Fibroblast of skin of right quadriceps (primary cell): ENCODE measurements at places on chromosomes 13 and 19.

GRCh38 chr19:18611327-18612050 lies 1.2 kb upstream of the TMEM59L start:
- DNase-seq = no peak

DNA sequence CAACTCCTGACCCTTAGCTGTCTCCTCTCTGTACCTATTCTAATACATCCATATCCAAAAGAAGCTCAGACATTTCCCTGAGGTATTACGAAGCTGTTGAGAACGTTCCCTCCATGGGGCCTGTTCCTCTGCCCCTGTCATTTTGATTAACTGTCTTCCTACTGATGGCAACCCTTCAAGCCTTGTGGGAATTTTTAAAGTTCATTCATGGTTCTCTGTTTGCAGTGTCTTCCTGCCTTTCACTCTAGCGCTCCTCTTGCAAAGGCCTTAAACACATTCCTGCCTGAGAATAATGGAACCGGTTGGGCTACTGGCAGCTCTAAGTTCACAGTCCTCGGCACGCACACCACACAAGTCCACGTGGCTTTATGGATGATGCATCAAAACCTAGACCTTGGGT lies 66.1 kb downstream of the LHFPL6 start:
- DNase-seq = peak; percentile 55

GRCh38 chr13:35894636-35895035 lies 236.5 kb downstream of the DCLK1 start:
- DNase-seq = no peak

DNA sequence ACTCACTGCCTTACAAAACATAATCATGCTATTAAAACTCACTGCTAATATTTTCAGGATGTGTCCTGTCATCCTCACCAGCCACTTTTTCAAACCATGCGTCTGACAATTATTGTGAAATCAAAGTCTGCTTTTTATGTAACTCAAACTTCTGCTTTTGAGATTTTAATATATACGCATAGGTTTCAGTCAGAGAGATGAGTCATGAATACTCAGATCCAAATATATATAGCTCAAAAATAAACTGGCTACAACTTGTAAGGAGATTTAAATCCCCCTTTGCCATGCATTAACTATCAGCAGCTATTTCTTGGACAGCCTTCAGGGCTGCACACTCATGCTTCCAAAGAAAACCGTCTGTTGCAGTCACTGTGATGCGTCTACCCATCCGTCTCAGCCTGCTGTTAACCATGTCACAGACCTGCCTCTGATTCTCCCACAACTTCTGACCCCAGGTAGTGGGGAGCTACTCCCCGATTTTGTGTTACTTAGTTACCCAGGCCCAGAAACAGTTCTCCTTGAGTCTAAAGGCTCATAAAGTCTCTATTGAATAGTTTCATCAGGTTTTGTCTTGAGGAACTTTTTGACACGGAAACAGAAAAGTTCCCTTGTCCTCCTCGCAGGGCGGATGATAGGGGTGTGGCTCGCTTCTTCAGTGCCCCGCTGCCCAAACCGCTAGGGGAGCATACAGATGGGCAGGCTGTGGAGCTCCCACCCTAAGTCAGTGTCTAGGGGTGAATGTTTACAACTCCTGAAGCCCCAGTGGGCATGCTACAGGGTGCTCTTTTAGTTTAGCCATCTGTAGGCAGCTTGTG lies 33.8 kb upstream of the SGCG start:
- peak; percentile 57 for DNase-seq

- peak; percentile 58 for DNase-seq
Measured at GRCh38 chr19:43780706-43781525, at the start of gene KCNN4. KCNN4 (minus strand) TSS chr19:43780973; CDS start chr19:43780861, 112 bp downstream.

- DNase-seq = no peak
Measured at GRCh38 chr13:48594096-48594815, 59.5 kb upstream of the CYSLTR2 start.

GRCh38 chr13:29472332-29472961 lies 123.0 kb downstream of the SLC7A1 start:
- peak; percentile 54 for DNase-seq

- DNase-seq = no peak
Measured at GRCh38 chr19:58480481-58480830, 4.3 kb downstream of the ZNF446 start.

GRCh38 chr13:27922883-27923612 lies 3.2 kb downstream of the PDX1 start:
- no peak for DNase-seq

DNA sequence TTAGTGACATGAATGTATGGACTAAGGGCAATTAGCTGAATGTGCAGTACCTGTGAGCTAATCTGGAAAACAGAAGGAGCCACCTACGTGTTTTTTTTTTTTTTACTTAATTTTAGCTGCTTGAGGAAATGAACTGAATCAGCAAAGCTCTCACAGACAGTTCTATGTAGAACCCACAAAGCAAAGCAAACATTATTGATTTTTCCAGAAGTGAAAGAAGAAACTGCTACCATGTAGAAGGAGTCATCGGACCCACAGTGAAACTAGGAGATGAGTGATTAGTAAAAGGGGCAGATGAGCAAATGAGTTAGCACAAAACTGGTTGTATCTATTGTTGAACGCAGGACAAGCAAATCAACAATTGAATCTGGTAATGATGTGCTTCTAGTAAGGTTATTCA lies 94.1 kb upstream of the SLC7A1 start:
- no peak for DNase-seq

DNA sequence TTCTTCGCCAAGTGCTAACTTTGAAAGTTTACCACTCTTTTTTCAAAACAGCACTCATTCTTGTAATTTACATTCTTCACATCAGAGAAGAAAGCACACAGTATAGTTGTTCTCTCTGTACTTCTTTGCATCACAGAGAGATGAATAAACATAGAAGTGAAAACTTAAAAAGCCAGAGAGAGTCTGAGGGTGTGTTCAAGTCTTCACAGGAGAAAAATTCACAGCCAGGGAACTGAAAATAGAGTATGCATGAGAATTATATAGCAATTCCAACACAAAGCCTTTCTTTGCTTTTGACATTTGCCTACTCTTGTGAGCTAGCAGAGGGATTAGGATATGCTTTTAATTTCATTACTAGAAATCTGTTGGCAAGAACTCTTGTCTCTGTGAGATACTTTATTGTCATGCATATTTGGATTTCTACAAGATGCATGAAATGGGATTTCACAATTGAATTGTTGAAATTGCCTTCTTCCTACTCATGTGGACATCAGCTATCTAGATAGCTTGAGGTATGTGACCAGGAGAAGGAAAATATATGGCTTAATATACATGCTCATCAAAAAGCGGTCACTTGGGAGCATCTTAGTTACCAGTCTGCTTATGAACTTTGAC lies 166.1 kb downstream of the SLC7A1 start:
- peak; percentile 79 for DNase-seq

- DNase-seq = no peak
Measured at GRCh38 chr13:19967621-19968020, 9.1 kb downstream of the ZMYM2 start.

- no peak for DNase-seq
Measured at GRCh38 chr13:93715866-93716265, 489.3 kb downstream of the GPC6 start.

GRCh38 chr19:30167976-30168635 lies 204.1 kb upstream of the ZNF536 start:
- no peak for DNase-seq

- DNase-seq = peak; percentile 82
Measured at GRCh38 chr13:20714563-20715329, 11.2 kb downstream of the IL17D start.

DNA sequence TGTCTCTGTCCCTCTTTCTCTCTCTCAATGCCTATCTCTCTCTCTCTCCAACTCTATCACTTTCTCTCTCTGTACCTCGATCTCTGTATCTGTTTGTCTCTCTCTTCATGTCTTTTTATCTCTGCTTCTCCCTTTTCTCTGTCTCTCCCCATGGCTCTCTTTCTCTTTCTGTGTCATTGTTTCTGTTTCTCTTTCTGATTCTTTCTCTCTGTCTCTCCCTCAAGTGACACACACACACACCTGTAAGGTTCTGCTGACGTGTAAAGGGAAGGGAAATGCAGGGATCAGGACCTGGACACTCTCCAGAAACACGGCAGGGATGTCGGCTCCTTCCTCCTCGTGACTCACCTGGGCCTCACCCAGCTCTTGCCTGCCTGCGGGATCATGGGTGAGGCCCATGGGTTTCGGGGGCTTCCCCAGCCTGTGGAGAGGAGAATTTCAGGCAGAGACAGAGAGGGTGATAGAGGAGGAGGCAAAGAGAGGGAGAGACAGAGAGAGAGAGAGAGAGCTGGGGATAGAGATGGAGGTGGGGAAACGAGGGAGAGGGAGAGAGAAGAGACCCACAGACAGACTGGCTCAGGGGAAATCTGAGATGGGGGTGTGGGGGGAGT lies 5.4 kb upstream of the PLAUR start:
- DNase-seq = peak; percentile 63

DNA sequence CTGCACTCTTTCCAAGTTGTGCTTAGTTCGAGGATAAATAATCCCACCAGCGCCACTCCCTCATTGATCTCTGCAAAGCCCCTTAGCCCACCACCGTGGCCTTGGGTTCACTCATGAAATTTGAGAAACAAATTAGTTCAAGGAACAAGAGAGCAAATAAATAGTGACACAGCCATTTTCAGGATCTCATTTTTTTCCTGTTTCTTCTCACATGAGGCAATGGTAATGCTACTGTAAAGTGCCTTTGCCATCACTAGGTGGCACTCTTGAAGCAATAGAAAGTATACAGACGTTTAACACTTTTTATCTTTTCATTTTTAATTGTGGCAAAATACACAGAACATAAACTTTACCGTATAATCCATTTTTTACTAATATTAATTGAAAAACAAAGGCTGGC lies 76.8 kb upstream of the ZNF835 start:
- no peak for DNase-seq

- peak; percentile 65 for DNase-seq
Measured at GRCh38 chr19:41144403-41144802, 30.2 kb downstream of the CYP2F1 start.

GRCh38 chr19:44808463-44809371 lies at the start of gene BCAM:
BCAM (plus strand) TSS chr19:44809103; CDS start chr19:44809125, 22 bp downstream.
- peak; percentile 59 for DNase-seq
